ENCODE measurements at places on chromosomes 6 and 20.

DNA sequence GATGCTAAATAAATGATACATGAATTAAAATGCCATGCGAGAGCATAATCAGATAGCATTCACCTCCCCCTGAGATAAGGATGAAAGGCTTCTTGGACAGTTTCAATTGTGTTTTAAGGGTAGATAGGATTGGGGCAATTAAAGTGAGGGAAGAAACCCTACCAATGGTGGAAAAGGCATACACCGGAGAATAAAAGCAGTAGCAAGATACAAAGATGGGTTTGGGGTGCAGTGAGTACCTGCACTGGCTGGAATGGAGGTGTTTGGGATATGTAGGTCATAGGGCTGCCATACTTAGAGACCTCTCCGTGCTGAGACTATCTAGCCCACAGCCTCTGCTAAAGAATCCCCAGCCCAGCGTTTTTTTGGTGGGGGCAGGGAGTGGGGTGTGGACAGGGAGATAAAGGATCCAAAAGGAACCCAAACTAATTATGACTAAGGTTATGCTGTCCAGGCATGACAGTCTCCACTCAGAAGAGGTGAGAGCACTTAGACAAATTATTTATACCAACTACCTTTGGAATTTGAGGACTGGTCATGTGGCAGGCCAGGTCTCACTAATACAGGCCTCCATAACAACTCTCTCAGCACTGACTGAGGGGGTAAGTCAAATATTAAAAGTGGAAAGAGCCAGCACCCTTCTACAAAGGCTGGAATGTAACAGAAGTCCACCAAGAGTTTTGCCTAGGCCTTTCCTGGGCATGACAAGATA is 280.8 kb downstream of the ADGB start:
- no peak for DNase-seq

- no peak for DNase-seq
Observed at GRCh38 chr6:136411453-136412354, 122.1 kb upstream of the BCLAF1 start.

DNA sequence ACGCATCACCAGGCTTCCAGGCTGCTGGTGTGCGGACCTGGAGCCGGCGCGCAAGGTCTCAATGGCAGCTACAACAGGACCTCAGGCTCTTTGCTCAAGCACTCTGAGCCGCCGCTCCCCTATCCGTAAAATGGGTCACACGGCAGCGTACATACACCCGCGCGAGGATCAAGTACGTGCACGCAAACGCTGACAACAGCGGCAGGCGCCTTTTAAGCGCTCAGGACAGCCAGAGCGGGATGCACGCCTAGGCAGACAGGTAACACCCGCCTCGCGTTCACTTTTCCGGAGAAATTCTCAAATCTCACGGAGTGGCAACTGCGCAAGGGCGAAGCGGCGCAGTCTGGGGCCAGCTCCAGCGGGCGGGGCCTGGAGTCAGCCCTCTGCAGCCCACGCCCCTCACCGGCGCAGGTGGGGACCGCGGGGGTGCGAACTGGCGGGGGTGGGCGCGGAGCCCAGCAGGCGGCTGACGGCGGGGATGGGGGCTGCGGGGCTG is 535 bp downstream of the EXOC2 start:
- DNase-seq: peak; percentile 56

DNA sequence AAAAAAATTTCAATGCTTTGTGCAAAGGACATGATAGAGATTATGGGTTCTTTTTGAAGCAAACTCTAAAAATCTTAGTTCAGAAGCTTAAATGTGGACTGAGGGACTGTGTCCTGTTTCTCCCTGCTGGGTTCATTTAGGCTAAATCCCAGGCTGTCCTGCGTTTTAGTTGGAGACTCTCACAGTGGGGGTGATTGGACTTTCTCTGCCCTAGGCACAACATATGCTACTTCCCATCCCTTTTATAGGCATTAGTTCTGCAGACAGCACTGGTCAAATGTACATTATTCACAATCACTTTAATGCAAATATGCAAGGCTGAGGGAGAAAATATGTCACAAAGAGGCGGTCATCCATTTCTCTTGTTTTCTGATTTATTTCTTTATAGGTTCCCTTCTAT is 71.3 kb downstream of the TFAP2B start:
- no peak for DNase-seq

DNA sequence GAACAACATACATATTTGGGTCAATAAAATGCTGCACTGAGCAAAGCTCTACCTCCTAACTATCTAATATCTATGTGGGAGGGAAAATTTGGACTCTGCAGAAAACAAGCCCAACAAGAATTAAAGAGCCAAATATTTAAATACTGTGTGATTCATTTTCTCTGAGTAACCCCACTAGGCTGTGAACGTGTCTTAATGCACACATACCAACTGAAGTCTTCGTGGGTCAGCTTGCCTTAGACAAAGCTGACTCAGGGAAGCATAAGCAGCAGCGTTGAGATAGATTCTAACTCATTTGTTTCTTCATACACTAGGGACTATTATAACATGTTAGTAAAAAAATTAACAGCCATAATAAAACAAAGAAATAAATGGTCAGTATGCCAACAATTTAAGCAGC is 114.3 kb downstream of the GJA1 start:
- no peak for DNase-seq

- DNase-seq: no peak
Observed at GRCh38 chr6:139686308-139686707, 311.9 kb upstream of the CITED2 start.

- no peak for DNase-seq
Observed at GRCh38 chr20:52945862-52946522, 26.2 kb upstream of the TSHZ2 start.

GRCh38 chr6:110221738-110222137 is 41.5 kb downstream of the CDC40 start:
- DNase-seq: no peak

- no peak for DNase-seq
Observed at GRCh38 chr6:70314296-70314695, 11.4 kb upstream of the COL9A1 start.

GRCh38 chr6:1627827-1628560 is 18.3 kb downstream of the FOXC1 start:
- no peak for DNase-seq

- DNase-seq: no peak
Observed at GRCh38 chr6:169893624-169894023, 142.2 kb downstream of the ERMARD start.

- DNase-seq: no peak
Observed at GRCh38 chr20:25277051-25277801, 29.3 kb downstream of the PYGB start.

DNA sequence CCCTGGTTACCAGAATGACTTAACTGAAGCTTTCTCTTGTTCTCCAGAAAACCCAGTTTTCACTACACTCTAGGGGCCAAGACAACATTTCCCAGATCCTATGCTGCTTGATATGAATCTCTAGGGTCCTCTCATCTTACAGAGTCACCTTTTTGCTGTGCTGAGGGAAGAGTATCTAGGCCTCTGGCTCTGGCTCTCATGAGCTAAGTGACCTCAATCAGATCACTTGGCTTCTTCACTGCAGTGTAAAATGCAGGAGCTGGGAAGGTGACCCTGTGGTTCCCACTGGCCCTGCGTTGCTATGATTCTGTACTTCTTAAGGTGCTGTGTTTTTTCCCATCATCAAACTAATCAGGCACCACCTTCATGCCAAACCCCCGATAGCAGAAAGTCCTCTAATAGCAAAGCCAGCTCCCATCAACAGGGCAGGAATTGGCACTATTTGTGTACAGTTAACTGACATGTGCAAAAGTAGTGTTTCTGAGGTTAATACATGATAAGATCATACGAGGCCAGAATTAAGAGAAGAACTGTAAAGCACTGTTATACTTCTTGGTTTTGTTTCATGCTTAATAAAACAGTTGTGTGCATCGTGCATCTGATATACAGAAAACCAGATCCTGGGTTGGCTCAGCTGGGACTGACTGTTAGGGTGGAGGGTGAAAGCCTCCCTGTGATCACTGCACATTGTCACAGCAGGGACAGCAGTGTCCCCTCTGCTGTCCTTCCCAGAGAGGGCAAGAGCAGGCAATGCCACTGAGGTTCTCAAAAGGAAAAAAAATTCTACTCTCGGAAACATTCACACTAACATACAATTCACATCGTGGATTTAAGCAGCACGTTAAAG is 46.7 kb downstream of the CNKSR3 start:
- no peak for DNase-seq

- DNase-seq: no peak
Observed at GRCh38 chr20:6490849-6491248, 276.6 kb upstream of the BMP2 start.

Measured in putamen (tissue), 1 donor.